Testis (tissue), 5 donors: ENCODE measurements at places on chromosomes 16 and 17. TPM values are rescaled to one million over a fixed set of nuclear protein-coding genes. Genes with fewer than 3 reads are reported as not detected.

Gene CCL14
- 57.5 TPM for polyA plus RNA-seq

Gene OR3A1
- polyA plus RNA-seq = 1.1 TPM

Gene CPNE7
- 3.3 TPM for polyA plus RNA-seq

Gene GRAP
- 13.2 TPM for polyA plus RNA-seq

Gene GAS7
- polyA plus RNA-seq = 70.2 TPM

Gene KRT25
- polyA plus RNA-seq = 1.6 TPM

Gene CDH13
- polyA plus RNA-seq = 11.1 TPM

Gene PIPOX
- 3.9 TPM for polyA plus RNA-seq

Gene ABCC11
- polyA plus RNA-seq = 24.1 TPM

Gene HOXB5
- polyA plus RNA-seq = 1.7 TPM

Gene CSH2
- polyA plus RNA-seq = not detected

Gene KDM8
- polyA plus RNA-seq = 5.7 TPM

Gene THRA
- polyA plus RNA-seq = 41.2 TPM

Gene CACNG3
- 0.32 TPM for polyA plus RNA-seq

Gene FNDC8
- polyA plus RNA-seq = 138 TPM

Gene NPIPA2
- polyA plus RNA-seq = 17.8 TPM

Gene EMC8
- polyA plus RNA-seq = 38.7 TPM

Gene ADAM11
- 4.9 TPM for polyA plus RNA-seq

Gene POLR2A
- polyA plus RNA-seq = 175 TPM

Gene STX1B
- 5.8 TPM for polyA plus RNA-seq

Gene SMCR8
- polyA plus RNA-seq = 20.3 TPM

Gene UTP18
- 129 TPM for polyA plus RNA-seq

Gene WNK4
- 2.8 TPM for polyA plus RNA-seq

Gene SYT17
- polyA plus RNA-seq = 0.75 TPM
